RWPE2 (cell line): ENCODE measurements at places on chromosomes 11 and 22.

DNA sequence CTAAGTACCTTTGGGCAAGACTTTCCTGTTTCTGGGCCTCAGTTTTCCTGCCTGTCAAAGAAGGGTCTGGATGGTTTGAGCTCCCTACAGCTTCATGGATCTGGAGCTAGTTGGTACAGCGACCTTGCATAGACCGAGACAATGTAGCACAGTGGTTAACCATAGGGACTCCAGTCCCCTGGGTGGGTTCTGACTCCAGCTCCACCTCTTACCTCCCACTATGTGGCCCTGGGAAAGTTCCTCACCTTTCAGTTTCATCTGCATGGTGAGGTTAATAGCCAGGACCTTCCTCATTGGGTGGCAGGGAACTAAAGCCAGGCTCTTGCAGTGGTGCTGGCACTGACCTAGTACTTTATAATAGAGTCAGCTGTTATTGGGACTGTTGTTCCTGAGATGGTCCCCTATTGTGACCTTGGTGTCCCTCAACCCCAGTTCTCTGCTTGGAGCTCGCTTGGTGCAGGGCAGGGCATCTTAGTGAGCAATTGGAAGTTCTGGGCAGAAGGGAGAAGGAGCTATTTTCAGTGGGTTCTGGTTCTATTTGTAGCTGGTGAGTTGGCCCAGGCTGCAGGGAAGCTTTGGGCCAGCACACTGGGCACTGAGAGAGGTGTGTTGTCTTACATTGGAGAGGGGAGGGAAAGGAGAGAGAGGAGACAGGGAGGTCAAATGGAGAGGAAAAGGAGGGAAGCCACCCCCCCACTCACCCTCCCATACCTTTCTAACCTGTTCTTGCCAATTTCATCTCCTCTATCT is 10.7 kb upstream of the MTMR3 start:
- no peak for DNase-seq

DNA sequence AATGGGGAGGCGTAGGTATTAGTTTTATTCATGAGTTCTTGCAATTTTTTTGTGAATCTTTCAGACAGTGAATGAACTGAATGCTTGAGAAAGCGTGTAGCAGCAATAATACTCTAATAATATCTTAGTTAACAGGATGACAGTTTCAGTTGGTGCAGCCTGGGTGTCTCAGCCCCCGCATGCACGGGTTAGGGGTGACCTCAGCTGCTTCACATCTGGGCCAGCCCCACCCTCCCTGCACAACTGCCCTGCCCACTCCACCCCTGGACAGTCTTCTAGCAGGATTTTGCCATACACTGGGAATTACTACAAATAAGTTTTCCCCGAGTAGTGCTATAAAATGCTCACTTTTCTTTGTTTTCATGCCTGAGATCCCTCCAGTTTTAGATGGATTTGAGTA is 83.2 kb downstream of the ST3GAL4 start:
- DNase-seq, result no peak

DNA sequence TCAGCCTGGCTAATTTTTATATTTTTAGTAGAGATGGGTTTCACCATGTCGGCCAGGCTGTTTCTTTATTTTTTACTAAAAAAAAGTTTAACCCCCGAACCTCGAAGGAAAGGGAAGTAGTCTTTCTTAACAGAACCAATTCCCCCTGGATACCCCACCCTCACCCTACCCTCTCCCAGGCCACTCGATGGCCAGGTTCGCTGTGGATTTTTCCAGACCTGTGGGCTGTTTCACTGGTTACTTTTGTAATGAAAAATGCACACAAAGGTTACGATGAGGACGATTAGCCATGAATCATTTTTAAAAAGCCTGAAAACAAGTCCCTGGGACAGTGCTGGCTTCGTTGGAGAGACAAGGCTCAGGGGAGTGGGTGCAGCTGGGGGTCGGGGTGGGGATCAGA is 2.5 kb downstream of the TSPO start:
- no peak for DNase-seq

DNA sequence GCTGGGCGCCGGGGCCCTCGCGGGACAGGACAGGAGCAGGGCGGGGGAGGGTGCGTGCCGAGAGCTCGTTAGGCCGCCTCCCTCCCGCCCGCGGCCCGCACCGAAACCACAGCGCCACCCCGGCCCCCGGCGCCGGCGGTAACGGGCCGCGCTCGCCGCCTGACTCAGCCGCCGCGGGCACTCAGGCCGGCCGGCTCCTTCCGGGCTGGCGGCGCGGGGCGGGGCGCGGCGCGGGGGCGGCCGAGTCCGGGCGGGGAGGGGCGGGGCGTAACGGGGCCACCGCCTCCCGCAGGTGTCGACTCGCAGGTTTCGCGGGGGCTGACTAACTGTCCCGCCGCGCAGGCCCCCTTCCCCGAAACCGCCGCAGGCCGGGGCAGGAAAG is at the start of gene AP5B1:
AP5B1 (minus strand) TSS at position 207 of the 382 bp plus-strand sequence. CDS start 385 bp downstream, outside the sequence.
- peak; percentile 65 for DNase-seq

DNA sequence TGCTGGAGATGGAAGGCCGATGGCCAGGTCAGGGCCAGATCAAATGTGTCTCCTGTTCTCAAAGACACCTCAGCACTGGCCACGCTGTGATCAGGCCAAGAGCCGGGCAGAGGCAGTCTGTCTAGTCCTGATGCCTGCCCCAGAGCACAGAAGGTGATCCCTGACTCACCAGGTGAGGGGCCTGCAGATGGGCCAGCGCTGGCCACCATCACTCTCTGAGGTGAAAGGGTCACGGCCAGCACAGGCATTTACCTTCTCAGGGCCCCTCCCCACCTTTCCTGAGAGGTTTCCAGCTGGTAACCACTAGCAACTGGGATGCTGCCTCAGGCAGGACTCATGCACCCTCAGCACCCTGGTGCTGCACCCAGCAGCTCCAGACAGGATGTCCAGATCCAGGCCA is 2.9 kb downstream of the SBF1 start:
- DNase-seq, result no peak

DNA sequence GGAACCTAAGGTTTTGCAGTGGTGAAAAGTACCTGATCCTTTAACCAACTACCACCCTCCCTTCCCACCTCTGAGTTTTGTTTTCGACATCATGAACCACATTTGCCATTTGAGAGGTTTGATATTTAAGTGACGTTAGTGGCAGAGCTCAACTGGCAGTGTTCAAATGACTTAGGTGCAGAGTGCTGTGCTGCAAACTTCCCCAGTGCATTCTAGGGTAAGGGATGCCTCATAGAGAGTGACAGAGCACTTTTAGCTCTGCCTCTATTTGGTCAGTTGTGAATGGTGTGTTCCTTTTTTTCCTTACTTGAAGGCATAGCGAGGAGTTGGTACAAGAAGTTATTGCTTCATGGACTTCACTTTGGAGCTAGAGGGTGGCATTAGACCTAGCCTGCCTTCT is 9.4 kb downstream of the BMAL1 start:
- DNase-seq, result no peak

DNA sequence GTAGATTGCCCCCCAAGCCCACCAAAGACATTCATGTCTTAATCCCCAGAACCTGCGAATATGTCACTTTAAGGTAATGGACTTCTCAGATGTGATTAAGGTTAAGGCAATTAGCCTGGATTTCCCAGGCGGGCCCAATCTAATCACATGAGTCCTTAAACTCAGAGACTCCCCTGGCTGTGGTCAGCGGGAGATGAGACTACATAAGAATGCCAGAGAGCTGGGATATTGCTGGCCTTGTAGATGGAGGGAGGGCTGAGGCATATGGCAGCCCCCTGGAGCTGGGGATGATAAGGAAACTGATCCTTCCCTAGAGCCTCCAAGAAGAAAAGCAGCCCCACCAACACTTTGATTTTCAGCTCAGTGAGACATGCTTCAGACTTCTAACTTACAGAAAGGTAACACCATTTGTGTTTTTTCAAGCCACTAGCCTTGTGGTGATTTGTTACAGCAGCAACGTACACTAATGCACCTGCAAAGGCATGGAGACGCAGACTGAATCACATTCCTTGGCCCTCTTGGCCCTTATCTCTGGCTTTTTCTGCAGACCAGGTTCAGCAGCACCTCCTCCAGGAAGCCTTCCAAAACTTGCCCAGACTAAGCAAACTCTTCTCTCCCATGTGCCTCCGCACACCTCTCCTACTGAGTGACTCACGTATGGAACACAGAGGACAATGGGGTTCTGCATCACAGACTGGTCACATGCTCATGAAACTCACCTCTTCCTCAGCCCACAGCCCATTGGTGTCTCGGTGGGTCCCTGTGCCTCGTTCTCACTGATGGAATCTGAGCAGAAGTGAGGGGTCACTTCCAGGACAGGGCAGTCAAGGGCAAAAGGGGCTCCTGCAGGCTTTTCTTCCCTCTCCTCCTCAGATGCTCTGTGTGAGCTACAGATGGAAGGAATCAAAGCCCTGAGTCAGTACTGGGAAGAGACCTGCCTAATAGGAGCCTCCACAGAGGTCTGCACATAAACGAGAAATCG is 86.3 kb upstream of the HMGXB4 start:
- no peak for DNase-seq

DNA sequence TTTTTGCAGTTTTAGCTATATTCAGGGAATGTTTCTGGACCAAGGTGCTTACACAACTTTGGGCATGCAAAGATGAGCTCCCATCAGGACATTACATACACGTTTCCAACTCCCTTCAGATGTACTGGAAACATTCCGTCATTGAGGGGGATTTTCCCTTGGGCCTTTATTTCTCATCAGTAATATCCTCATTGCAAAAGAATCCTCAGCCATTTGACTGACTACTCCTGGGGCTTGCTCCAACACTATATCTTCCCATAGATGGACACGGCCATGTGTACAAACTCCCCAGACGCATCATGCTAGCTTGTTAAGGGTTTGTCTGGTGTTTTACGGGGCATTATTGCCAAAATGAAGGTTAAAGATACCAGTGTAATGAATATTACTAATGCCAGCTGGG is 59.3 kb upstream of the NUP160 start:
- no peak for DNase-seq

GRCh38 chr22:50218996-50219727 is 18.4 kb downstream of the SELENOO start:
- DNase-seq, result peak; percentile 65

DNA sequence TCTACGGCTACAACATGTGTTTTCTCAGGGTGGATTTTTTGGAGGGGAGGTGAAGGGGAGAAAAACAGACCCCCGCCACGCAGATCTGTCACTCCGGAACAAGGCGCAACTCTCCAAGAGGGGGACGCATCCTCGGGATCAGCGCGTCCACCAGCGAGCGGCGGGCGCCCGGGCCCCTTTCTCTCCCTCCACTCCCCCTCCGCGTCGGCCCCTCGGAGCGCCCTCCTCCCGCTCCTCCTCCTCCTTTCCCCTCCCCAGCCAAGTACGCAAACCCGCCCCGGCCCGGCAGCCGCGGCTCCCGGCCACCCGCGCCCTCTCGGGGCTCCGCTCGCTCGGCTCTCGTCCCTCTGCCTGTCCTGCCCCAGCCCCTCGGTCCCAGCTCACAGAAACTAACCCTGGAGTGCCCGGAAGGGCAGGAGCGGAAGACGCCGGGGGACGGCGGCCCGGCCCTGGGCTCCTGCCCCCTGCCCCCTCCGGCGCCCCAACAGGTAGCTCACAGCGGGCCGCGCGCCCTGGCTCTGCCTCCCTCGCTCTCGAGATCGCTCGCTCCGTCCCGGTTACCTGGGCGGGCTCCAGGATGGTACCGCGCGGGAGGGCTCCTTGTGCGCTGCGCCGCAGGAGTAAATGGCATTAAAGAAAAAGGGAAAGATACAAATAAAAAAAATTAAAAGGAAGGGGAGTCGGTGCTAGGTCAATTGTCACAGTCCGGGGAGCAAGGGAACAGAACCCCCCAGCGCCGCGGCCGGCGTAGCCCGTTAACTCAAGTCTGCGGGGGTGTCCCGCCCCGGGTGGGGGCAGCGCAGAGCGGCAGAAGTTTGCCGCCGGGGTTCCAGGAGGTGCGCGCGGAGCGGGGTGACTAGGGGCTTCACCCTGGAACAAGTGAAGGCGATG is 131.4 kb upstream of the C11orf58 start:
- peak; percentile 47 for DNase-seq
